ENCODE measurements at places on chromosomes 13 and 19.
A peak's percentile ranks its signal among the peaks of the same experiment; 100 is the strongest.

DNA sequence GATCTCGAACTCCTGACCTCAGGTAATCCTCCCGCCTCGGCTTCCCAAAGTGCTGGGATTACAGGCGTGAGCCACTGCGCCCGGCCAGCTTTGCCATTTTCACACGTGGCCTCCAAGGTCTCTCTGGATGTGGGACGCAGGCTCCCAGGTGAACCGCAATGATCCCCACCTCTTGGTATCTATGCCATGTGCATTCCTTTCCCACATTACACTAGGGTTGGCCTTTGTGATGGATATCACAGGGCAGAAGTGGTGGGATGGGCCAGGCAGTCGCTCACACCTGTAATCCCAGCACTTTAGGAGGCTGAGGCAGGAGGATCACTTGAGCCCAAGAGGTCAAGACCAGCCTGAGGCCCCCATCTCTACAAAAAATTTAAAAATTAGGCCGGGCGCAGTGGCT is 22.4 kb downstream of the FGF21 start:
- DNase-seq, result no peak

- DNase-seq, result no peak
Measured at GRCh38 chr13:111415765-111416164, 95.3 kb downstream of the TEX29 start.

GRCh38 chr19:30271816-30272215 is 100.4 kb upstream of the ZNF536 start:
- DNase-seq, result no peak

- DNase-seq, result no peak
Measured at GRCh38 chr19:19900139-19900728, 512 bp upstream of the ZNF93 start.

- no peak for DNase-seq
Measured at GRCh38 chr13:35832551-35832950, 298.6 kb downstream of the DCLK1 start.

- DNase-seq, result peak; percentile 52
Measured at GRCh38 chr19:53424968-53425597, 6.7 kb upstream of the ZNF761 start.

GRCh38 chr13:105343134-105343806 is 1192.2 kb downstream of the EFNB2 start:
- DNase-seq, result no peak

- DNase-seq, result no peak
Measured at GRCh38 chr13:70662231-70662940, 554.1 kb upstream of the KLHL1 start.

- no peak for DNase-seq
Measured at GRCh38 chr13:114230575-114230974, 4.1 kb upstream of the CDC16 start.

DNA sequence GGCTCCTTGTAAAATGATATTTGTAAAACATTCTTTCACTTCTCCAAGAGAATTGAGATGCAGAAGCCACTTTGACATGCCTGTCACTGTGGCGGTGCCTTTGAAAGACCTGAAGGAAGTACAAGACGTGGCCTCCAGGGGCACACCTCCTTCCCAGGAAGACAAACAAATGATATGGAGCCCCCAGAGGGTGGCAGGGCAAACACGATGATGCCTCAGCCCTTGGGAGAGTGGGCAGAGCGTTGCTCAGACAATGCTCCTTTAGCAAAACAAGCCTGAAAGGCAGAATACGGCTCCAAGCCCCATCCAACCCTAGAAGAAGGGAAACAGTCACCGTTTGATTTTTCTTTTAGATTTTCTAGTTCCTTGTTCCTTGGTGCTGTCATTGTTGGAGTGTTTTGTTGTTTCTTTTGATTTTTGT is 9.2 kb upstream of the ATP12A start:
- DNase-seq, result no peak

- no peak for DNase-seq
Measured at GRCh38 chr13:44989941-44990340, 603 bp downstream of the GPALPP1 start.

DNA sequence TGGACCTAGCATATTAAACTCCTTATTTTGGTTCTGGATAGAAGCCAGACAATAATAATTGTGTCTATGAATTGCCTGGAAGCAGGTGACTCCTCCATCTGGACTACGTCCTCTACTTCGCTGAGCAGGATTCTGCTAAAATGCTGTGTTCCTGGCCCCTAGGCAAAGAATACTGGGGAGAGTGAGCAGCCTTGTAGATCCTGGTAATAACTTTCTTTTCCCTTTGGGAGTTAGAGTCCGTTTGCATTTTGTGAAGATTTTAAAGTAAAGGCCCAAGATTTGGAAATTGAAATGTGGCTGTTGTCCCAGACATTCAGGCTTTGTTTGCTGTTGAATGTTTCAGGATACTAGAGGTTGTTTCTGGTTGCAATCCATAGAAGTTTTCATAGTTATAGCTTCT is 511.9 kb upstream of the KLF12 start:
- no peak for DNase-seq

- DNase-seq, result no peak
Measured at GRCh38 chr13:24223341-24224231, 63.1 kb downstream of the SPATA13 start.

DNA sequence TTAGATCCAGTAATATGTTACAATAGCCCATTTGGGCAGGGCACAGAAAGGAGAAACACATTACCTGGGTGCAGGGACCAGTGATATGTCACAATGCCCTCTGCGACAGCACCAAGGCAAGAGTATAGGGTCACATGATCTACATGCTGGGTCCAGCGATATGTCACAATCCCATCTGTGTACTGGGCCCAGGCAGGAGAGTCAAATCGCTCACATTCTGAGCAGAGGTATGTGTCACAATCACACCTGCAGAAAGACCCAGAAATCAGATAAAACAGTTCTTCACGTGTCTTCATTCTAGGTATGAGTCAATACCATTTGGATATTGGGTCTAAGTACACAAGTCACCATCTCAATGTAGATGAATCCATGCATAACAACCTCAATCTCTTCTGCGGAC is 7.1 kb upstream of the ZNF43 start:
- DNase-seq, result no peak

GRCh38 chr13:73514208-73514607 is 455.4 kb downstream of the KLF5 start:
- DNase-seq, result no peak

DNA sequence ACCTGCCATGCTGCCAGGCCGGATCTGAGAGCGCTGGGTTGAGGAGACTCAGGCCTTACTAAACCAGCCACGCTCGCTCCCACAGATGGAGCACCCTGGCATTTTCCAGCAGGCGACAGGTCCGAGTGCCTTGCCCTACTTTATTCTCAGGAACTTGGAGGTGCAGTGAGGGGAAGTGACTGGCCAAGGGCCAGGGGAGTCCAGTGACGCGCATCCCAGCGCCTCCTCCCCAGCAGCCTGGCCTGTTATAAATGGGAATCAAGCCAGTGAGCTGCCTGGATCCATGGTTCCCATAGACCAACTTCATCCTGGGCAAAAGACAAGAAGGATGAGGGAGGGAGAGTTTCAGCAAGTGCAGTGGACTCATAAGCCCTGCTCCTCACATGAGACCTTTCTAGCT is 35.5 kb downstream of the TMED1 start:
- no peak for DNase-seq

- DNase-seq, result no peak
Measured at GRCh38 chr13:32414580-32414979, 13.3 kb downstream of the N4BP2L1 start.

GRCh38 chr19:41531438-41532311 is 44.3 kb upstream of the CEACAM21 start:
- peak; percentile 57 for DNase-seq

DNA sequence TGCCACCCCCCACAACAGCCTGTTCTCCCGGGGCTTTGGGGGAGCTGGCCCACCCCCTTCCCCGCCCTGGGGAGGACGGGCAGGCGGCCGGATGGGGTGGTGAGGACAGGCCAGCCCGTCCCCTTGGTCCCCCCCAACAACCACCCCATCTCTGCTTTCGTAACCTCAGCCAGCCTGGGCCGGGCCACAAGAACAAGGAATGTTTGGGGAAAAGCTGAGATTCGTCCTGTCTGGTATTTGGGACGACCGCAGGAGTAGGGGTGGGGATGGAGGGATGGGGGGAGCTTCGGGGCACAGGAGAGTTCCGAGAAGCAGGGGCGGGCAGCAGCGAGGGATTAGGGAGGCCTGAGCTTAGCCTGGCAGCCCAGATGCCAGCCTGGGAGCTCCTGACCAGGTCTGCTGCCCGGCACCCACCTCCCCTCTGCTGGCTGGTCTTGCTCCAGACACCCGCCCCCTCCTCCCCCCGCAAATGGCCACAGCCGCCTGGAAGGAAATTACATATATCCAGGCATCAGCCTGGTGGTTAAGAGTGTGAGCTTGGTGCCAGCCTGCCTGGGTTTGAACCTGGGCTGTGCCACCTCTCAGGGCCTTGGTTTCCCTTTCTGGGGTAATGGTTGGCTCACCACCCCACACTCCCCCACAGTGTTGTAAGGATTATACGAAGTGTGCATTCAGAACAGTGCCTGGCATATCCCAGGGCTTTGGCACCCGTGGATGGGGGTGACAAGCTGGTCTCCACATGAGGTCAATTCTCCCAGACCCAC is at the start of gene PODNL1:
PODNL1 (minus strand) TSS at position 117 of the 764 bp plus-strand sequence. CDS start 236 bp downstream, outside the sequence.
- DNase-seq, result no peak

GRCh38 chr19:53612762-53613526 is 18.9 kb upstream of the DPRX start:
- no peak for DNase-seq

GRCh38 chr19:48858984-48859710 is 9.3 kb downstream of the PLEKHA4 start:
- no peak for DNase-seq

- no peak for DNase-seq
Measured at GRCh38 chr13:113053801-113054604, 51.6 kb upstream of the F7 start.

DNA sequence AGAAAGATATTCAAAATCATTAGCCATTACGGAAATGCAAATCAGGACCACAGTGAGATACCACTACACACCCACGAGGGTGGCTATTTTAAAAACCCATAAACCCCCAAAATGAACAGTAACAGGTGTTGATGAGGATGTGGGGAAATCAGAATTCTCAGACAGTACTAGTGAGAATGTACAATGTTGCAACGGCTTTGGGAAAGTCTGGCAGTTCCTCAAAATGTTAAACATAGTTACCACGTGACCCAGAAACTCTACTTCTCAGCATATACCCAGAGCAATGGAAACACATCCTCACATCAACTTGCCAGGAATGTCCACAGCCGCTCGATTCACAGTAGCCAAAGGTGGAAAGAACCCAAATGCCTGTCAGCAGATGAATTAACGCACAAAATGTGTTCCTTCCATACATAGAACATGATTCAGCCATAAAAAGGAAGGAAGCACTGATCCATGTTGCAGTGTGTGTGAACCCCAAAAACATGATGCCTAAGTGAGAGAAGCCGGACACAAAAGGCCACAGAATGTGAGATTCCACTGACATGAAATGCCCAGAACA is 7.0 kb downstream of the PLVAP start:
- DNase-seq, result no peak

GRCh38 chr13:35792021-35792420 is 315.5 kb upstream of the MAB21L1 start:
- DNase-seq, result no peak

- DNase-seq, result no peak
Measured at GRCh38 chr19:18259893-18260292, 14.4 kb downstream of the IQCN start.

- no peak for DNase-seq
Measured at GRCh38 chr19:38924388-38924787, 6.2 kb downstream of the SARS2 start.

DNA sequence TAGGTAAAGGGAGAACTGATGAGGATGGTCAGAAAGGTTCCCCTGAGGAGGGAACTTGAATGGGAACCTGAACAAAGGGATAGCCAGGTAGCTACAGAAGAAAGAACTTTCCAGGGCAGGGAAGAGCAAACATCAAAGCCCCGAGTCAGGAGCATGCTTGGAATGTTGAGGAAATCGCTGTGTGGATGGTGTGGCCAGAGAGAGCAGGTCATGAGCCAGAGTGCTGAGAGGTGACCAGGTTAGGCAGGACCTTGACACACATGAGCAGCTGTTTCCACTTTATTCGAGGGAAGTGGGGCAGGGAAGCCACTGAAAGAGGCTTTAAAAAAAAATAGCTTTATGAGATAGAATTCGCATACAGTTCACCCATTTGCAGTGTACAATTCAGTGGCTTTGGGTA is 4.4 kb downstream of the RAB8A start:
- no peak for DNase-seq

- DNase-seq, result no peak
Measured at GRCh38 chr13:101522607-101523006, 70.1 kb downstream of the ITGBL1 start.

DNA sequence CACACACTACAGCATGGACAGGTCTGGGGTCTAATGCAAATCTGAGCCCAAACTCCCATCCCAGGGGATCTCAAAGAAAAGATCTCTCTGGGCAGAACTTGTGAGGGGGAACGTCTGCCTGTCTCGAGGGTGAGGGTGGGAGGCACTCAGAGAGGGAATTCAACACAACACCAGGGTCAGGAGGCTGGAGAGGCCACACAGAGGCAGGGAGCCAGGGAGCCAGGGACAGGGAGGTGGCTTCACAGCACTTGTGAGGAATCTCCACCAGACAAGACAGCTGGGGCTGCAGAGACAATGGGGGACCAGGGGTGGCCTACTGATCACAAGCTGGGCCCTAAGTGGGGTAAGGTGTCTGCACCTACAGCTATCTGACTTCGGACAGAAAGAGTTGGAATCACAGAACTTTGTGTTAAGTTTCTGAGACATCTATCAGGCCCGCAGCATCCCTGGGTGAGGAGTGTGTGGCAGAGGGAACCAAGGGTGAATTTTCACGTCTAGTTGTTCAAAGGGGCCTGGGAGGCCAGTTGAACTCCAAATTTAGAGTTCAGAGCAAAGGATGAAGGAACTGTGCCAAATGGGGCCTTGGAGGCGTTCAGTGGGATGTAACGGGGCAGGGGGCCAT is 12.7 kb upstream of the AKAP8L start:
- DNase-seq, result no peak

DNA sequence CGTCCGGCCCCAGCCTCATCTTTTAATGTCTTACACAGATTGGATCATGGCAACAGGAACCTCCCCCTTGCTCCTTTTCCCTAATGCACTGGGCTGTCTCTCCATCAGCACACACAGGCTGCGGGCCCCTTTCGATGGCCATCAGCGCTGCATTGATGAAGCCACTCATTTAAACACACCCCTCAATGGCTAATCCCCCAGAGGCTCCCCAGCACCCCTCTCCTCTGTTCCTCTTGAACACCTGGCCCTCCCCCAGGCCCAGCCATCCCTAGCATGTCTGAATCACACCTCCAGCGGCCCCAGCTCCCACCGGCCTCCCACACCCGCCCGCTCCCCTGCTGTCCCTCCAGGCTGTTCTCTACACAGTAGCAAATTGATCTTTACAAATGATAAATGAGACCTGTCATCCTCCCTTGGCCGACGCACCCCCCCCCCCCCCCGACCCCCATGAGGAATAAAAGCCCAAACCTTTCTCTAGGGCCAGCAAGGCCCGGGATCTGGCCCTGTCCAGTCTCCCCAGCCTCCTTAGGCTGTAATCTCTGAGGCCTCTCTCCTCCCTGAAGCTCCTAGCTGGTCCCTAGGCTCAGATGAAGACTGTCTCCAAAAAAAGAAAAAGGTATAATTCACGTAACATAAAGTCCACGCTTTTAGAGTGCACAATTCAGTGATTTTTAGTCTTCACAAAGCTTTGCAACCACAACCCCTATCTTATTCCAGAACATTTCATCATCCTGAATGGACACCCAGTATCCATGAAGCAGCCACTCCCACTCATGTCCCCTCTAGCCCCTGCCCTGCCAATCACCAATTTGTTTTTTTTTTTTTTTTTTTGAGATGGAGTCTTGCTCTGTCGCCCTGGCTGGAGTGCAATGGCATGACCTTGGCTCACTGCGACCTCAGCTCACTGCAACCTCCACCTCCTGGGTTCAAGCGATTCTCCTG is 7.4 kb downstream of the RPL28 start:
- DNase-seq, result no peak
